Dorsolateral prefrontal cortex (tissue), 122 donors: ENCODE measurements at places on chromosomes 1 and 21.
A peak's percentile ranks its signal among the peaks of the same experiment; 100 is the strongest.

- DNase-seq, result no peak
Measured at GRCh38 chr1:158916085-158916484, 15.3 kb upstream of the PYHIN1 start.

GRCh38 chr1:17437580-17438317 lies 1.7 kb downstream of the RCC2 start:
- peak; percentile 58 for DNase-seq

GRCh38 chr1:153360592-153361479 lies 3.2 kb downstream of the S100A9 start:
- no peak for DNase-seq

- DNase-seq, result peak; percentile 69
Measured at GRCh38 chr1:20685099-20685662, 24.0 kb upstream of the DDOST start.

DNA sequence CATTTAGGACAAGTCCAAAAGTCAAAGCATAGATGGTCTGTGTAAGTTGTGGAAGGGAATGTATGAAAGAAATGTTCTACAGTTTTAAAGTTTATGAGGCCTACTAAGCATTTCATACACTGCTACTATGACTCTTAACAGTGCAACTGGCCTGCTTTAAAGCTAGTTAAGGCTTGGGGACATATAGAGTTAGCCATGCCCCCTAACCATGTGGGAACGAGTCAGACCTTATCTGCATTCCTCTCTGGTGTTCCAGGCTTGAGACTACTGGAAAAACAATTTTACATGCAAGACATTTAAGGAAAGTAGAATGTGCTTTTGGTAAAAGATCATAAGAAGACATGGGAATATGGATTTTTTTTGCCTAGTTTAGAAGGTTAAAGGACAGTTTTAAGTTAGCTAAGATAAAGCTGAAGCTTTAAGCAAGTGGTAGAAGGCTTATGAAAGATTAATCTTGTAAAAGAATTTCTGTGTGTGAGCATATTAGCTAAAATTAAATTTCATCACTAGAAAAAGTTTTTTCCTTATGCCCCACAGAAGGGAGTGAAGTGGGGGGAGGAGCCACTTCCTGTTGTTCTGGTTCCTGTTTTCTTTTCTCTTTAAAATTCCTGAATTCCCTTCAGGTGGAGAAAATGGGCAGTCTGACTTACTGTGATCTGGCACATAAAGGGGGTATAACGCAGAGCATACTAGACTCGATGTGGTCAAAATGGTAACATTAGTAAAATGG lies 8.9 kb upstream of the CD48 start:
- DNase-seq, result no peak

GRCh38 chr1:6224718-6225117 lies 11.0 kb downstream of the ICMT start:
- no peak for DNase-seq

DNA sequence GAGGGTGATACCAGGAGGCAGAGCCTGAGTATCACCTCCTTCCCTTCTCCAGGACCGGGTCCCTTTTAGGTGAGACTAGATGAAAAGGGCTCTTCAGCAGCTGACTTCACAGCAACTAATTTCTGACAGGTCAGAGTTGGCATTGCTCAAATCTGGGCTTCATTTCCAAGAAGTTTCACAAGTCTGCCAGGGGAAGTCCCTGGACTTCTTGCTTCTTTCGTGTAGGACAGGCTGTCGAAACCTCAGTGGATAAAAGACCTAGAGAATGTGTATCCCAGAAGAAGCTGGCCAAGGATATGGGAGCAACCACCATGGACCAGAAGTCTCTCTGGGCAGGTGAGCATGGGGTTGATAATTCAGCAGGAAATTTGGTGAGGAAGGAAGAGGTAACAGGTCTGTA lies at the start of gene CHI3L2:
Gene CHI3L2 (plus strand): TSS at position 280 of the 400 bp plus-strand sequence. CDS start 17 bp downstream, at position 297.
- no peak for DNase-seq

GRCh38 chr1:243680860-243681259 lies 169.2 kb downstream of the AKT3 start:
- DNase-seq, result no peak

DNA sequence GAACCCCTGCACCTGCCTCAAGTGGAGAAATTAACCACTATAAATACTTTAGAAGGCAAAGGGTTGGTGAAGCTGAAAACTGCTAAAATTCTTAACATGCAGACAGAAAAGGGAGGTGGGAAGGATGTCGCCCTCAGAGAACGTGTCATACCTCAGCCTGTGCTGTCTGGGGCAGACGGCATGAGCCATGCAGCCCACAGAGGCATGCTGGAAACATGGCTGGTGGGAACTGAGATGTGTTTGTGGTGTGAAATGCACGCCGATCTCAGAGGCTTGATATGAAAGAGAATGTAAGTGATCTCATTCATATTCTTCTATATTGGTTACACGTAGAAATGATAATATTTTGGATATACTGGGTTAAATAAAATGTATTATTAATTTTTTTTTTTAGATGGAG lies 16.3 kb downstream of the AGPAT3 start:
- DNase-seq, result no peak

GRCh38 chr1:163864207-163864606 lies 542.5 kb downstream of the NUF2 start:
- no peak for DNase-seq

- no peak for DNase-seq
Measured at GRCh38 chr1:243378669-243379068, 122.8 kb downstream of the SDCCAG8 start.

DNA sequence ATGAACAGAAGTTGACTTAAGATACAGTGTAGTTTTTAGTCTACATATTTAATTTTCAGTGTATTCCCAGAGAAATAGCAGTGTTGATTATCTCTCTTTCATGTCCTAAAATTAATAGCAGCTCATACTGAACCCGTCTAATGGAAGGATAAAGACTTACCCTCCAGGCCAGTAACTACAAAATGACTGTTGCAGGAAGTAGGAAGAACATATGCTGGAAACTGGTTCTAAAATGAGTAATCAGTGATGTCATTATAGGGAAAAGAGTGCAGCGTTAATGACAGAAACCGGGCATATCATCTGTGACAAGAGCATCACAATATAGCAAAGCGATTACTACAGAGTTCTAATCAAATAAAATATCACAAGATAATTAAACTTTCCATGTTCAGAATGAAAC lies 385.5 kb downstream of the SMYD3 start:
- no peak for DNase-seq

GRCh38 chr1:40648928-40649591 lies 16.4 kb downstream of the RIMS3 start:
- DNase-seq, result peak; percentile 48

DNA sequence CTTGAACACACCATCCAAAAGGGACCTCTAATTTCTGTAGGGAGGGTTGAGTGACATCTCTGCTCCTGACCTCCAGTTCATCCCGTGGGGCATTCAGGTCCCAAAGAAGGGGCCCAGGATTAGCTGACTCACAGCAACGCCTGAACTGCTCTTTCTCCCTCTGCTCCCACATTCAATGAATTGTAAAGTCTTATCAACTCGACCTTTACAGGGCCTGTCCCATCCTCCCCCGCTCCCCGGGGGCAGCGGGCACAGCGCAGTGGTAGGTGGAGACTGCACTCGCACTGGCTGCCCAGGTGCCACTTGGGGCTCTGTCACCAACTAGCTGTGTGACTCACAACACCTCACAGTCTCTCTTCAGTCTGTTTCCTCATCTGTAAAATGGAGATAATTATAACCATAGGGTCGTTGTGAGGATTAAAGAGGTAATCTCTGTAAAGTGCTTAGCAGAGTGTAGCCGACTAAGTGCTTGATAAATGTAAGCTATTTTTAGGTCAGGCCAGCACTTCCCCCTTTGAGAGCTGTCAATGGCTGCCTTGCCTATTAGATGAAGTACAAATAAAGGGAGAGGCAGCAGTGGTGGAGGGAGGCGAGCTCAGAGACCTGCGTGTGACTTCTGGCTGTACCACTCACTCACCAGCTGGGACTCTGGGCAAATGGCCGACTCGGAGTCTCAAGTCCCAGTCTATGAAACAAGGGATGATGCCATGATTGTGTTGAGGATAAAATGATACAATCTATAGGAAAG lies 637 bp upstream of the MYBPHL start:
- DNase-seq, result peak; percentile 37
